ENCODE measurements at places on chromosomes 1 and 21.

- DNase-seq = peak; percentile 24
Observed at GRCh38 chr1:209674957-209675564, at the start of gene G0S2. Gene G0S2 (plus strand): TSS chr1:209675412. CDS start chr1:209675685, 273 bp downstream.

- DNase-seq = no peak
Observed at GRCh38 chr1:183180218-183180617, 5.8 kb upstream of the LAMC2 start.

GRCh38 chr1:21293537-21294265, 3.4 kb upstream of the ECE1 start:
- DNase-seq = peak; percentile 70

GRCh38 chr1:44416408-44416807, 11.4 kb downstream of the RNF220 start:
- no peak for DNase-seq

DNA sequence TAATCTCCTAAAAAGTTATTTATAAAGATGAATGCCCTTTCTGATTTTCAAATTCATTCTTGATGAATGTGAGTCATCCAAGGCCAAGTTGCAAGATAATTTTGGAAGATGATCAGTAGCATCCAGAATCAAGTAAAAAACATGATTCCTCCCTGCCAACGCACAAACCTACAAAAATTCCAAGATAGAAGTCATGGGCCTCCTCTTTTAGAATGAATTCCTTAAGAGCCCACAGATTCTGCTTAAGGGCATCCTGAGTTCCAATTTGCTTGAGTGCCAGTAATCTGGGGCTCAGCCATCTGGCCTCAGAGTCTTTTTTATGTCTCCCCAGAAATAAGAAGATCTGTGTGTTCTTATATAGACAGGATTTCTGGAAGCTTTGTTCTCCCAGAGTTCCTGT, 23.2 kb upstream of the SPATA6 start:
- DNase-seq = no peak

GRCh38 chr1:197671140-197671539, 104.1 kb downstream of the DENND1B start:
- DNase-seq = no peak

- DNase-seq = no peak
Observed at GRCh38 chr1:87826681-87827251, 498.1 kb downstream of the LMO4 start.

DNA sequence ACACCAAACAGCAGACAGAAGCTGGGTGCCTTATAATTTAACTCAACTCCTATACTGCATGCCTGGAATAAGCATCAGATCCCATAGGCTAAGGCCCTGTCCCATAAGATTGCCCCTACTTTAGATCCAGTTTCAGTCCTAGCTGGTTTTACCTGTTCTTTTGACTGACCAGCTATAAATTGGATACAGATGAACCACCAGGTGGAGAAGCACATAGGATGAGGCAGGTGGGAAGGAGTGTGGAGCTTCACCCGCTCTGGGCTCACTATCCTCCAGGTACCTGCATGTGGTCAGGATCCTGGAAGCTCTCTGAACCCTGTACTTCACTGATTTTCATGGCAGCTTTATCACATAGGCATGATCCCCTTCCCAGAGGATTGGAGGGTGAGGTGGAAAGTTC, 51.3 kb downstream of the MAST2 start:
- no peak for DNase-seq

GRCh38 chr1:223669003-223669795, 3.7 kb upstream of the CAPN8 start:
- DNase-seq = no peak

DNA sequence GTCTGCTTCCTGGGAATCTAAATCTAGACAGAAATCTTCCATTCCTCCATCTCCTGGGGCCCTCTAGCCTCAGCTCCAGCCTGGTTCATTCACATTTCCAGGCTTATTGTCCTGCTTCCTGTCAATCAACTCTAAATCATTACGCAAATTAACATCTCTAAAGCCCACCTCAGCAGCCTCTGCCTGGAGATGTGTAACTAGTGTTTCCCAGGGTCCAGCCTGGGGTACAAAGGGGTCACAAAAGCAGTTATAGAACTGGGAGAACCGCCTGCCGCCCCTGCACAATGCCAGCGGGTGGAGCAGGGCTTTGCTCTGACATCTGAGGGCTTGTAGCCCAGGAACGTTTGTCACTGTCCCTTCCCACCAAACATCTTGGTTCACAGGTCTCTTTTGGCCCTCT, 373.5 kb downstream of the RRAGC start:
- no peak for DNase-seq

GRCh38 chr1:93007941-93008577, 46.8 kb upstream of the DIPK1A start:
- DNase-seq = no peak

DNA sequence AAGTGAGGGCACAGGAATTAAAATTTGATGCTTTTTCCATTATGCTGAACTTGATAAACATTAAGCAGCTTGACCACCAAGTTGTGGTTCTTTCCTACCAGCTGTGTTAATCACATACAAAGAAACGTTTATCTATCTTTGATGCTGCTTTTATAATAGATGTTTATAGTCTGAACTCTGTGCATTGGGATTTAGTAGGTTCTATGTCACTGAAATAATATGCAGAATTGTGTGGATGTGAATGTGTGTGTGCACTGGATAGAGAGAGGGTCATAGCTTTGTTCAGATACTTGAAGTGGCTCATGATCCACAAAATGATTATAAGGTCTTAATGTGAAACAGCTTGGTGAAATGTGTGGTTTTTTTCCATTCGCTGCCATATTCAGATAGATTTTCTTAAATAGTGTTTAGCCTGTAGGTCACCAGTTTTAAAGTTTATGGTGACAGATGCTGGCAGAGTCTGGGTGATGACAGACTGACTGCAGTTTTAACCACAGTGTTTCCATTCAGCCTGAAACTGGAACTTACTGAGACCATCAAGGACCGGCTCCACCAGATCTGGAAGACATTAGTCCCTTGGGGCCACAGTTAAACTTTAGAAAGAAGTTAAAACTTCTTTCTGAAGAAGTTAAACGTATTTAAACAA, 10.2 kb downstream of the DDI2 start:
- no peak for DNase-seq

- no peak for DNase-seq
Observed at GRCh38 chr1:189424746-189425331, 1052.8 kb downstream of the BRINP3 start.

All from activated T-cell treated with anti-CD3 and anti-CD28 coated beads, Interleukin-2, amount 50 U/mL, for 1 hour (primary cell).